Upper lobe of right lung (tissue), 1 donor: ENCODE measurements at places on chromosomes 12 and 14.

DNA sequence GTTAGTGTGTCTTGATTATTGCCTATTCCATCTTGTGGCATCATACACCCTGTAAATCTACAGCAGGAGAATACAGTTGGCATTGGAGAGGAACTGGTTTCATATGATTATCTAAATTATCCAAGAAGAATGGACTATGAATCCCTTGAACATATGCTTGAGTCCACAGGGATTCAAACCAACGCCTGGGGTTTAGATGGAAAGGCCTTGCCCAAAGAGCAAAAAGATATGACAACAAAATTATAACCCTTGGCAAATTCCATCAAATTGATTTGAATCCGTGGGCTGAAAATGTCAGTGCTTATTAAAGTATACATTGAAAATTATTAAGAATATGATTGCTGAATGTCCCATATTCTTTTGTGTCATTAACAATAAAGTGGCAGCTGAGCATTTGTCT lies 108.2 kb downstream of the PDE3A start:
- DNase-seq = no peak

DNA sequence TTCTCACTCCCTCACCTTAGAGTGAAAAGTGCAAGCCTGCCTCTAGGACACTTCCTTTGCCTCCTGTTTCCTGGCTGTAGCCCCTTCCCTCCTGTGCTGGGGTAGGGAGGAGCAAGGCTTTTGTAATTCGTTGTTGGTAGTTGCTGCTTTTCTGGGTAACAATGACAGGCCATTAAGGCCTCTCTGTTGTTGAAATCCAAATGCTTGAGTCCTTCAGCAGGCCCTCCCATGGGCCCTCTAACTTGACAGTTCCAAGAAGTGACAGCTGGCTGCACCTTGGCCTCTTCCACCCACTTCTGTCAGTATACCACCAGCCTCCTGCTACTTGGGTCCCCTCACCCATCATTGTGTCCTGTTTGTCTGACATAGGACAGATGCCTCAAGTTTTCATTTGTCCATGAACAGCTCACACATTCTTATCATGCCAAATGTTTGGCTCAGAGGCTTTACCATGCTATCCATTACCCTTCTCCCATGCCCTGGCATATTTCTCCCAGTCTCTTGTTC lies 103.7 kb upstream of the PDE3A start:
- DNase-seq = no peak

- DNase-seq = no peak
Observed at GRCh38 chr12:42770261-42770660, 180.7 kb upstream of the PRICKLE1 start.

DNA sequence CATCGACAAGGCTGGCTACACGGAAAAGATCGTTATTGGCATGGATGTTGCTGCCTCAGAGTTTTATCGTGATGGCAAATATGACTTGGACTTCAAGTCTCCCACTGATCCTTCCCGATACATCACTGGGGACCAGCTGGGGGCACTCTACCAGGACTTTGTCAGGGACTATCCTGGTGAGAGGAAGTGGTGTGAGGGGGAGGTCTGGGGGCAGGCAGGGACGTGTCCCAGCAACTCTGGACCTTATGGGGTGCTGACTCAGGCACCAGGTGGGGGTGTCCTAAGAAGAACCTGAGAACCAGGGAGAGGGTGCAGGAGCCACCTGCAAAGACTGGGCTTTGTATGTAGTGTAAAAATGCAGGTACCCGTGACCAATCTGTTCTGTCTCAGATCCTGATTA lies 5.2 kb downstream of the ENO2 start:
- peak; percentile 31 for DNase-seq

DNA sequence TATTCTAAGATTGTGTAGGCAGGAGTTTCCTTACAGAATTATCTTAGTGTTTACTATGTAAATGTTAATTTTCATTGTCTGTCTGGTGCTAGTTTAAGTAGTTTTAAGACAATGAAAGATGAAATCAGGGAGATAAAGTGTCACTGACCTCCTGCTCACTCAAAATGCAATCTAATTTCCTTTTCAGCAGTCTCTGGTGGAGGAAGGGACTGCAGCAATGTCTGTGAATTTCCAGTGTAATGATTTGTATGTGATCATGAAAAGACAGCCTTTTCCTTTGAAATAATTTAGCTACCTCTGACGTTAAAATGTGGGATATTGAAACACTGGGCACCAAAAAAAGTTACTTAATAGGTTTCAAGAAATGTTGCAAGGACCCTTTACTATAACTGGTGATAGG lies 779.7 kb upstream of the FLRT2 start:
- DNase-seq = no peak

DNA sequence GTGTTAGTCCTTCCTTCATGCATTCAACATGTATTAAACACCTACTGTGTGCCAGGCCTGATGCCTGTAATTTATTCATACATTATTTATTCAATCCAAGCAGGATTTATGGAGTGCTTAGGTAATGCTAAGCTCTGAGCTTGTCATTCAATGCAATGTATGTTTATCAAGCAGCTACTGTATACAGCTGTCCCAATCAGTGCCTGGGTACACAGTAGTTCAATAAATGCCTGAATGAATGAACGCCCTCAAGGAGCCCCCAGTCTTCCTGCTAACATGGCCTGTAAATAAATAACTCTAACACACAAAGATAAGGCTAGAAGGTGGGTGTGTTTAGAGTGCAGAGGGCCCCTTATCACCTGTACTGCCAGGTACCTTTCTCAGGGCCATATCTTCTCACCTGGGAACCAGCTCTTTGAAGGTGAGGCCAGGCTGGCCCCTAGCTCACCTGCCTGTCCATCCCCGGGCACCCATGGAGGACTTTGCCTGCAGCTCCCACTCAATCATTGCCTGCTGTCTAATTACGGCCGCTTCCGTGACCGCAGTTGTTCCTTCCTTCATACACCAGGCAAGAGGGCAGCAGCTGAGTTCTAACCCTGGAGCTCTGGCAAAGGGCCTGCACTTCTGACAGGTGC lies 20.0 kb upstream of the KDM2B start:
- DNase-seq = no peak

- no peak for DNase-seq
Observed at GRCh38 chr14:27916326-27916725, 850.3 kb upstream of the FOXG1 start.

- DNase-seq = no peak
Observed at GRCh38 chr12:97151481-97151880, 244.4 kb downstream of the NEDD1 start.

DNA sequence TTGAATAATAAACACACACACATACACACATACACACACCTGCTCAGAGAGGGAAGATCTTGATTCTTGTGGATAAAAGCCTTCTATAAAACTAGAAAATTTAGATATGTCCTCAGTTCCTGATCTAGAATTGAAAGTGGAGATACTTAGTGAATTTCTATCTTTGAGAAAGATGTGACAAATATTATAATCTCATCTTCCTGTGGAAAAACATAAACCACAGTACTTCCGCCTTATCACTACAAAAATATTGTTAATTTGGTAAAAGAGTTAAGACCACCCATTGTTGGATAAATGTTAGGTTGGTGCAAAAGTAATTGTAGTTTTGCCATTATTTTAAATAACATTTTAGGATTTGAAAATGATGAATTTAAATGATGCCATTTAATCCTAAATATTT lies at the start of gene KLRK1:
KLRK1 (minus strand) TSS at position 138 of the 400 bp plus-strand sequence. CDS start 1,231 bp downstream, outside the sequence.
- no peak for DNase-seq

DNA sequence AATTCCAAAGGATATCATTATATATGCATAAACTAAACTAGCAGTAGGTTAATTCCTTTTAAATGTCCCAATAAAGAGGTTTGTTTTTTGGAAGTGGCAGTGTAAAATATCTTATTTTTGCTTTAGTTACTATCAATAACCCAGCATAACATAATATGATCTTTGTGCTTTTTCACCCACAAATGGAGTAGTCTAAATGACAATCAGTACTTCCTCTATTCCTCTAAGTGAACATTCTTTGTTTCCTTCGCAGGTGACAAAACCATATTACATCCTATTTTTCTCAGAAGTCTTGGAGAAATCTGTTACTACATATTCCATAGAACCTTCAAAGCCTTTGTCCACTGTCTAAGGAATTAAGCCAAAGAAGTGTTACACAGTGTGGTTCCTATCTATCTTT lies 62.5 kb downstream of the MED13L start:
- DNase-seq = no peak

GRCh38 chr14:98984719-98985041 lies 287.3 kb downstream of the BCL11B start:
- DNase-seq = no peak

DNA sequence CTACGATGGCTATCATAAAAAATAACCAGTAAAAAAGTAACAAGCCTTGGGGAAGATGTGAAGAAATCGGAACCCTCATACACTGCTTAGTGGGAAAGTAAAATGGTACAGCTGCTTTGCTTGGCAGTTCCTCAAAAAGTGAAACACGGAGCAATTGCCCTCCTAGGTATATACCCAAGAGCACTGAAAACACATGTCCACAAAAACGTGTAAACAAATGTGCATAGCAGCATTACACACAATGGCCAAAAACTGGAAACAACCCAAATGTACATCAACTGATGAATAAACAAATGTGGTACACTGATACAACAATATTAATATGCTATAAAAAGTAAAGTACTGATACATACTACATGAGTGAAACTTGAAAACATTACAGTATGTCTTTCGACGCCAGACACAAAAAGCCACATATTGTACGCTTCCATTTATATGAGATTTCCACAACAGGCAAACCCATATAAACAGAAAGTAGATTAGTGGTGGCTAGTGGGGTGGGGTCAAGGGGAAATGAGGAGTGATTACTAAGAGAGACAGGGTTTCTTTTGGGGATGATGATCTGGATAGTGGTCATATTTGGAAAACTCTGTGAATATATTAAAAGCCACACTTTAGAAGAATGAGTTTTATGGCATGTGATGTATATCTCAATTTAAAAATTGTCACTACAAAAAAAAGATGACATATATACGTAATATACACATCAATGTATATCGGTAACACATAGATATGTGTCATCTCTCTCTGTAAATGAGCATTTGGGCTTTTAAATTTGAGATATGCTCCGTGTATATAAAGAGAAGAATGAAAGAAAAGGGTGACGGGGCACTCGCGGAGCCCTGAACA lies 996 bp downstream of the SLC41A2 start:
- no peak for DNase-seq

DNA sequence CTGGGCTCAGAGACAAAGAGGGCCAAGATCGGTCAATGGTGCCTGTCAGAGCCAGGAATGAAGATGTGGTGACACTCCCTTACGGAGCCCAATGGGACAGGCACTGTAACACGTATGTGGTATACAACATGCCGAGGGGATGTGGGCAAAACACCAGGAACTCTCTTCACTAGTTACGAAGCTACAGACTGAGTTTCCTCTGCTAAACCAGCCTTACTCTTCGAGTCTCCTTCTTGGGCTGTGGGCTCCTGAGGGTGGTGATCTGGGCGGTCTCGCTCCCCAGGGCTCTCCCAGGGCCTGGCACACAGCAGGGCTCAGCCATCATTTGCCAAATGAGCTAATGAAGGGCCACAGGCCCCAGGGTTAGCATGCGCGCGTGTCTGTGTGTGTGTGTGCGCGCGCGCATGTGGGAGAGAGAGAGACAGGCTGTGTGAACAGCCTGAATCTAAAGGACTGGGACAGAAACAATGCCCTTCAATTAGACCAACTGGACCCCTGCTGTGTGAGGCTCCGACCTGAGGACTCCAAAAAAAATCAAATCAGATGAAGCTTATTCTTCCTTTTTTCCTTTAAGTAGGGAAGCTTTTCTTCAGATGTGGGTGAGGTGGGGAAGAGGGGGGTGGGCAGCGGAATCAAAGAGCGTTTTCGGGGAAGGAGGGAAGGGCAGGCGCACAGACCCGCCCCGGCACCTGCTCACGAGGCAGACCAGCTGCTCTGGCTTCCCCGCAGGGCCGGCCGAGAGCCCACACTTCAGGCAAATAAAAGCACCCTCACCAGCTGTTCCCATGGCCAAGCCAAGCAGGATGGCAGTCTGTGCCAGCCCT lies 42.5 kb downstream of the CCDC88C start:
- no peak for DNase-seq

- DNase-seq = no peak
Observed at GRCh38 chr12:47962198-47962597, 1.2 kb upstream of the TMEM106C start.

- no peak for DNase-seq
Observed at GRCh38 chr12:1723721-1724120, 32.9 kb downstream of the ADIPOR2 start.

DNA sequence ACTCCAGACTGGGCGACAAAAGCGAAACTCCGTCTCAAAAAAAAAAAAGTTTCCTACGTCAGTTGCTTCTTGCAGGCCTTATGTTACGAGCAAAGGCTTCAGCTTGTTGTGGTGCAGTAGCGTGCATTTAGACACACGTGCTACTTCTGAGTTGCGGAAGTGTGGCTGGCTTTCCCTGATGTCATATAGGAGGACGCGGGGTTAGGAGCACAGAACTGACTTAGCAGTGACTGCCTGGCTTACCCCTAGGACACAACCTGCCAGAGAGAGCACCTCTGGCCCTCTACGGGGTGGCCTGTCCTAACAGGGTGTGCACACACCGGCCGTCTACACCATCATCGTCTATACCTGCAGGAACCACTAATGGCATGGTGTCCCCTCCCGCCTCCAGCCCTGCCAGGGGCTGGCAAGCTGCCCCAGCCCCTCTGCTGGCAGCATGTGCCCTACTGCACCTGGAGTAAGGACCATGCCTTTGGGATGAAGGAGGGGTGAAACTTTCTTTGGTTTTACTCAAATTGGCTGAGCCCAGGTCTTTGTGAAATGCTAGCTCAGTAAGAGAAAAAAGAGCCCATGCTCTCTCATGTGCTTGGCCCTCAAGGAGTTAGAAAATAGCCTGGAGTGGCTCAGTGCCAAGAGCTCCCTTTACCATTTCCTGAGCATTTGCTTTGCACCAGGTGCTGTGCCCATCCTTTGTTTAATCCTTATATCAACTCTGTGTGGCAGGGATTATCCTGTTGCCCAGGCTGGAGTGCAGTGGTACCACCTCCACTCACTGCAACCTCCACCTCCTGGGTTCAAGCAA lies 1.7 kb upstream of the GPR68 start:
- DNase-seq = no peak

DNA sequence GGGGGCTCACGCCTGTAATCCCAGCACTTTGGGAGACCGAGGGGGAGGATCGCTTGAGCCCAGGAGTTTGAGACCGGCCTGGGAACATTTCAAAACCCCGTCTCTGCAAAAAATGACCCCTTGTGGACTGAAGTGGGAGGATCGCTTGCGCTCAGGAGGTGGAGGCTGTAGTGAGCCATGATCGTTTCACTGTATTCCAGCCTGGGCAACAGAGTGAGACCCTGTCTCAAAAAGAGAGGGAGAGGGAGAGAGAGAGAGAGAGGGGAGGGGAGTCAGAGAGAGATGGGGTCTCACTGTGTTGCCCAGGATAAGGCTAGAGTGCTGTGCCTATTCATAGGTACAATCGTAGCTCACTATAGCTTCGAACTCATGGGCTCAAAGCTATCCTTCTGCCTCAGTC lies 2.8 kb downstream of the FGD4 start:
- DNase-seq = no peak

GRCh38 chr12:24555730-24556129 lies 393.2 kb downstream of the BCAT1 start:
- DNase-seq = no peak

DNA sequence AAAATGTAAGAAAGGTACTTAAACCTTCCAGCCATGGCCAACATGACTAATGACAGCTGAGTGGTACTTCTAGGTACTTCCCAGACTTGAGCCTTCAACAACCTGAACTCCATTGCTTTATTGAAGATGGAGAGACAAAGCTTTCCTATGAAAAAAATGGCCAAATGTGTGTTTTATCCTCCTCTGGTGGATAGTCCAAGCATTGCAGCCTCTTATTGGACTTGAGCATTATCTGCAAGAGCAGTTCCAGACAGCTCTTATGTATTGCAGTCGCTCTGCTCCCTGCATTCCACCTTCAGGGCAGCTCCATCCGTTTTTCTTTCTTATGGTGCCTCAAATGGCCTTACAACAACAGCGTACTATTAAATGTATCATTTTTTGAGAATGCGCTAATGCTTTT lies 588.2 kb downstream of the NRXN3 start:
- no peak for DNase-seq
